ENCODE measurements at places on chromosomes 2 and 18.

DNA sequence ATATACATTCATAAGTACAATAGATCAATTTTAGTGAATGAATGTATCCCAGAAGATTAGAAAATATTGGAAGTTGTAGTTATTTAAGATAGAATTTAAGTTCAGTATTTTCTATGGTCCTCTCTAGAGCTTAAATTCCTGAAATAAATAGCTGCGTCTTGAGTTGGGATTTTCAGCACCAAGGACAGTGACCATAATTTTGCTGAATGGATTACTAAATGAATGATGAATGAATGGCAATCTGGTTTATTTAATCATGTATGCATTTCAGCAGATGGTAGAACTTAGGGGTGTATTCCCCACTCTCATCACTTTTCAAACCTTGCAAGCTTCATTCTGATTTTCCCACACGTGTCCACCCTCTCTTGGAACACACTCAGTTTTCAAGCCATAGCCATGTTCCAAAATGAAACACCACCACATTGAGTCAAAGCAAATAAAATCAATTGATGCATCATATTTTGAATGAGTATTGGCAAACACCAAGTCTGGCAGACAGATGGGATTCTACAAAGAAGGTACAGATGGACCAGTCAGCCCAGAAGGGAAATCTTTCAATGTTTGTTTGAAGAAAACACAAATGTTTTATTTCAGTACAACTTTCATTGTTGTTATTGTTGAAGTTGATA lies 362.2 kb upstream of the NXPH2 start:
- DNase-seq, result no peak

DNA sequence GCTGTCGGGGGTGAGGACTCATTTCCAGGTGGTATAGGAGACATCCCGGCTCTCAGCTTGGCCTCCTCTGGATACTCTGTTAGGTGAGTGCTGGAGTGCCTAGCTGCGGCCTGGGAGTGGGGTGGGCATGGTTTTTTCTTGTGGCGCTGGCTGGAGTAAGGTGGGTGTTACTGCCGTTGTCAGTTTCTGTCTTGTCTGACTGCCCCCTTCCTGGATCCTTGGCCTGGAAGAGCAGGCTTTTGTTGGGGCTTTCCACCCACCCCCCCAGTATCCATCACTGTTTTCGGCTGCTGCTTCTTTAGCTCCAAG lies 69.2 kb downstream of the DGKD start:
- DNase-seq, result no peak

GRCh38 chr2:67571785-67572718 lies 174.9 kb downstream of the ETAA1 start:
- DNase-seq, result no peak

DNA sequence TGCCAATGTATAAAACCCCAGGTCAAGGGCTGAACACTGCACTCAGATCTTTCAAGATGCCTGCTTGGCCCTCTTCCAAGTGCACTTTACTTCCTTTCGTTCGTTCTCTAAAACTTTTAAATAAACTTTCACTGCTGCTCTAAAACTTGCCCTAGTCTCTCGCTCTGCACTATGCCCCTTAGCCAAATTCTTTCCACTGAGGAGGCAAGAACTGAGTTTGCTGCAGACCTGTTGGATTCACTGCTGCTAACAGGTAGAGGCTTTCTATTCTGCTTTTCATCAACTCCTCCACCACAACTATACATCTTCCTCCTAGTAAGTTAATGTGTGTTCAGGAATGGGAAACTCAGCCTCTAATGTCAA lies 467.9 kb downstream of the MBD2 start:
- no peak for DNase-seq

- no peak for DNase-seq
Observed at GRCh38 chr2:197081294-197081693, 154.8 kb upstream of the PGAP1 start.

GRCh38 chr18:58069099-58069498 lies 25.1 kb downstream of the NEDD4L start:
- DNase-seq, result no peak

DNA sequence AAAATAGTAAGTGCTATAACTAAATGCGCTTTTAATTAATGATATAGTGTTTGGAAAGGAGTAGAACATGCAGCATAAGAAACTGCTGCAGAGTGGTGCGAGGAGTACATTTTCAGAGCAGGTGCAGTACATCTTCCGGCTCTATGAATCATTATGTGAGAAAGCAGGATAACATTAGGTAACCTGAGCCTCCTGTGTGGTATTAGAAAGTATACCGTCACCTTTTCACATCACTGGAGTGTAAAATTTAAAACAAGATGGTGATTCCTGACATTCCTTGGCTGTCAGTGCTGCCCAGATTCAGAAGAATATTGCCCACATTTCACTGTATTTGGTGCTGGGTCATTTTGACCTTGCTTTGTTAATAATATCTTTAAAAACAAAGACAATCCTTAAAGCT lies 7.8 kb upstream of the DYNC2LI1 start:
- DNase-seq, result no peak

DNA sequence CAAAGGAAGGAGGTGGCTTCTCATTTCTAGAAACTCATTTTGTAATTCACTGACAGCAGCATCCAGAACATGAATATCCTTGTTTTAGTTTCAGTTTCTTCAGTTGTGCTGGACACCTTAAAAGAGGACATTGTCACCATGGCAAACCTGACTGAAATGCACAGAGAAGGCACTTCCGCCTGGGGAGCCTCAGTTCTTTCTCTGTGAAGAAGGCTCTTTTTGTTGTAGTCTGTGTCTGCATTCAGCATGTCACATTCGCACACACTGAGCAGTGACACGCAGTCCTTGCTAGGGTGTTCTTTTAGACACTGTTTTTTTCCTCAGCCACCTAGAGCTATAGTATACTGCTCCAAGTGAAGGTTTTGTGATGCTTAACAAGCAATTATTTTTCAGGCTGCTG lies 9.5 kb upstream of the RPRM start:
- no peak for DNase-seq

DNA sequence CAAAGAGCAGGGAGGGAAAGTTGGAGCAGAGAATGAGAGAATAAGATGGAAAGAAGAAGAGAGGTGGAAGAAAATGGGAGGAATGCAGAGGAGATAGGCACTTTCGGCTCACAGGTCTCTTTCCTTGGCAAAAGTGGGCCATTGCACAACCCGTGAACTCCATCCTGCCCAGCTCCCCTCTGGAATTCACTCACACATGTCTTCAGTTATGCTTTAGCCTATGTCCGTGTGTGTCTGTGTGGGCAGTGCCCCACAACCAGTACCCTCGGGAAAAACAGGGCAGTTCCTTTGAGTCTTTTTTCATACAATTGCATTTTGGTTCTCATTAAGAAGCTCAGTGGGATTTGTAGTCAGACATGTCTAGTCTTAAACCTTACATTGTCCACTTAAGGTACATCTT lies 34.5 kb downstream of the DTNA start:
- DNase-seq, result no peak

DNA sequence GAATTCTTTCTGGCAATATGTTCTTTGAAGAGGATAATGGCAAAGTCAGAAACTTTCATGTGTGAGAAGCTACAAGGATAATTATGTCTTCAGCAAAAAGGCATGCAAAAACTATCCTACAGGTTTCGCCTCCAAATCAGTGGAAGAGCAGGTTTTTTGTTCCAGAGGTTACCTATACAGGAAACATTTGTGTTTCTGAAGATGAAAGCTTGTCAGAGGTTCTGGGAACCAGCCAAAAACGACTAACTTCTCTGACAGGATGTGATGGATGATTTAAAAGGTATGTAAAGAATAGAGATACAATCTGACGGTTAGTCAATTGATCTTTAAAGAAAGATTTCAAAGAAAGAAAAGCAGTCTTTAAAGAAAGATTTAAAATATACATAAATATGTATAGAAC lies 37.6 kb downstream of the RND3 start:
- no peak for DNase-seq

DNA sequence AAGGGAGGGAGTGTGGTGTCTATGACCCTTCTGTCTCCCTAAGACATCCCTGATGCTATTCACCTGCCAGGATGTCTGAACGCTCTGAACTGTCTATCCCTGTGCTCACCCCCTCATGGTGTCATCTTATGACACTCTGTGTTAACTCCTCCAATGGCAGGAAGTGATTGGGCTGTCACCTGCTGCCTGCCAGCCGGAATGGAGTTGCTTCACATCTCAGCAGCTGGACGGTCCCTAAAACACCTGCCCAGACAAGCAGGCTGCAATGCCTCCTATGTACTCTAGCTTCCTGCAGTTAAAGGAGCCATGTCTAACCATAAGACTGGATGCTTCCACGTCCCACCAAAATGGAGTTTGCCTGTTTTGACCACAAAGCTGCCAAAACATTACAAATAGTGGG lies 99.9 kb downstream of the CPO start:
- no peak for DNase-seq

DNA sequence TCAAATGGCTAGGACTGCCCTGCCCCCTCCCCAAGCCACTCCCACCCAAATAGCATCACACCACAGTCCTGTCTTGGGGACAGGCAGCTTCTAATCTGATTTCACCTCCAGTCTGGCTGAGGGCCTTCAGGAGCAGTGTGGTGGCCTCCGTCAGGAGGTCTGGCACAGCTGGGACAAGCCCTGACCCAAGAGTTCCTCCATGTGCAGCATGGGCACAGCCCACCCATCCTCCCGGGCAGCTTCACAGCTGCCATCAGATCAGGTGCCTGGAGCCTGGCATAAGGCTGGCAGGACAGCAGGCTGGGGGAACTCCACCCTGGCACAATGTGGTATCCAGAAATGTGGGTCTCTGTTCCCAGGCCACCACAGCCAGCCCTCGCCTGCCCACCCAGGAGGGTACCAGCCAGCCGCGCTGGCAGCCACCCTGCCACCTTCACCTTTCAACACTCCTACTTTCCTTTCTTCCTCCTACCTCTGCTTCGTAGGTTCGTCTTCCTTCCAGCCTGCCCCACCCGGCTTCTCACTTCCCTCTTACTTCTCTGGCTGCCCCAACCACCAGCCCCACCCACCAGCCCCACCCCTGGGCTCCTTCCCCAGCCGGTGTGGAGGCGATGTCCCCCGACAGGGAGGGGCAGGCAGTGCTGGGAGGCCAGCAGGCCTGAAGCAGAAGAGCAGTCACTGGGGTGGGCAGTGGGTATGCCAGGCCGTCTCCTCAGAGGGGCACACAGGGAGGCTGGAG lies at the start of gene CAPG:
TSS of gene CAPG (minus strand) at position 522 of the 739 bp plus-strand sequence. CDS start 8,221 bp downstream, outside the sequence.
- DNase-seq, result no peak

GRCh38 chr2:42567806-42568400 lies 529 bp upstream of the MTA3 start:
- peak; percentile 94 for DNase-seq

GRCh38 chr2:31785876-31786275 lies 205.1 kb upstream of the SRD5A2 start:
- no peak for DNase-seq

DNA sequence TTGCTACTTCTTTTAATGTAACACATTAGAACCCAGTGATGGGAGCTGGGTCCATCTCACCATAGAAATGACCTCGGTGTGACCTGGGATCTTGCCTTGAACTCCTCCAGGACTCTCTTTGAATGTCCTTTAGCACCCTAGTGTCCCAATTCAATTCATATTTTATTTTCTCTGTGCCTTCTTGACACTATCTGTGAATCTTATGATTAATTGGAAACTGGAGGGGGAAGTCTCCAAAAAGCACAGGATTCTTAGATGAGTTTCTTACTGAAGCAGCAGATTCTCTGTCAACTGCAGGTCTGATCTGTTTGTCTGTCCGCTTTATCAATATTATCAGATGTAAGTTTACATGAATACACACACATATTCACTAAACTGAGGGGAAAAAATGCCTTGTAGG lies 470 bp downstream of the DHRS9 start:
- no peak for DNase-seq

DNA sequence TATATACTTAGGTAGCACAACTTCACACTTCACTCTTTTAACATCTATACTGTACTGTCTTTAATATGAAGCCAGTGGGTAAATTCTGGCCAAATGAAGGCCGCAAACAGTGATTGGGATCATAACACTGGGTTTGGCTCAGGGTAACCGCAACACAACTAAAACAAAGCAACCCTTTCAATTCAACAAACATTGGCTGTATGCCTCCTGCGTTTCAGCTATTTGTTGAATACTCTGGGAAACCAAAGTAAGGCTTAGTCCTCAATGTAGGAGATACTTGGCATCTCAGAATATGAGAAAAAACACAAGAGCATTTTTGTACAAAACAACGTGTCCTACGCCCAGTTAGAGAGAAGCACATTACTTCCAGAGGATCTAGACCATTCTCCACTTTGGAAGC lies 693.3 kb upstream of the KLHL29 start:
- DNase-seq, result no peak

DNA sequence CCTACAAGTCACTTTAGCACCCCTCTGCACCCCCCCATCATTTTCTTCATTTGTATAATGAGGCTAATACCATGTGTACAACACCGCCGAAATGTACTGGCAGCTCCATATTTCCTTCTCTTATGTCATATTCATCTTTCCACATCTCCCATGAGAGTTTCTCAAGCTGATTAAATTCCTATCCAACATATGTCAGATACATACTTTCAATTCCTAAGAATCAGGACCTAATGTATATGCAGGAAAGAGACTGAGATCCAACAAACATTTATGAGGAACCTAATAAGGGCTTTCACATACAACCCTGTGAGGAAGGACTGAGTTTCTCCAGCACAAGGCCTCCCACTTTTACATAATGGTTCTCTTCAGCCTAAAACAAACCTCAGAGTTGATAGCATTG lies 41.9 kb downstream of the PRKD3 start:
- no peak for DNase-seq

- no peak for DNase-seq
Observed at GRCh38 chr2:182088681-182089320, 103.1 kb downstream of the PPP1R1C start.

GRCh38 chr18:21386523-21387240 lies 144.7 kb downstream of the GREB1L start:
- peak; percentile 40 for DNase-seq

DNA sequence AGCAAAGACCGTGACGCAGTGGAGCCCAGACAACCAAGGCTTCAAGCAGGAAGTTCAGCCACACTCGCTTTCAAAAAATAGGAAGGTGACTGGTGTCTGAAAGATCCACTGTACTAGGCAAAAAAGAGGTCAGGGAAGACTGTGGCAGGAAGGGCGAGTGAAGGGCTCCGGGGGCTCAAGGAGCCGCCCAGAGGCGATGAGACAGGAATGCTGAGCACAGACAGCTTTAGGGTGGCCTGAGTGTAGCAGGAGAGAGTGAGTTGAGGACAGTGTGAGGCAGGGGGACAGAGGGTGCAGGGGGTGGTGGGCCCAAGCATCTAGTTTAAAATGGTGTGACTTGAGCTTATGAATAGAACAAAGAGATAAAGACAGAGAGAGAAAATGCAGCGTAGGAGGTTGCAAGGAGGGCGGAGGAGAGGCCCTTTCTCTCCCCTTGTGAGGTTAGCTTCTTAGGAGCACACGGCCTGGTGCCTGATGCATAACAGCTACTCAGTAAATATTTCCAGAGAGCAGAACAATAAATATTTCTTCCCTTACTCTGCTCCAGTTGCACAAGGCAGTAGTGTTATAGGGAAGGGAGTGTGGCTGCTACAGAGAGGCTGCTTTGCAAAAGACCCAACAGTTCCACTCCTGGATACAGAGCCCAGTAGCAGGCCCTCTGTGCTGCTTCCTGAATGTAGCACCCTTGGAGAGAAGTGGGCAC lies 789.7 kb upstream of the RAB6C start:
- no peak for DNase-seq

- DNase-seq, result no peak
Observed at GRCh38 chr2:72140621-72140960, 7.1 kb downstream of the CYP26B1 start.

- no peak for DNase-seq
Observed at GRCh38 chr2:239806758-239807434, 218.2 kb downstream of the NDUFA10 start.

GRCh38 chr2:163570391-163570790 lies 165.4 kb downstream of the FIGN start:
- DNase-seq, result no peak

Measured in NCI-H526 (cell line).